HCT116 (cell line): ENCODE measurements at places on chromosomes 2 and 18. TPM values are rescaled to one million over a fixed set of nuclear protein-coding genes. Genes with fewer than 3 reads are reported as not detected.

DNA sequence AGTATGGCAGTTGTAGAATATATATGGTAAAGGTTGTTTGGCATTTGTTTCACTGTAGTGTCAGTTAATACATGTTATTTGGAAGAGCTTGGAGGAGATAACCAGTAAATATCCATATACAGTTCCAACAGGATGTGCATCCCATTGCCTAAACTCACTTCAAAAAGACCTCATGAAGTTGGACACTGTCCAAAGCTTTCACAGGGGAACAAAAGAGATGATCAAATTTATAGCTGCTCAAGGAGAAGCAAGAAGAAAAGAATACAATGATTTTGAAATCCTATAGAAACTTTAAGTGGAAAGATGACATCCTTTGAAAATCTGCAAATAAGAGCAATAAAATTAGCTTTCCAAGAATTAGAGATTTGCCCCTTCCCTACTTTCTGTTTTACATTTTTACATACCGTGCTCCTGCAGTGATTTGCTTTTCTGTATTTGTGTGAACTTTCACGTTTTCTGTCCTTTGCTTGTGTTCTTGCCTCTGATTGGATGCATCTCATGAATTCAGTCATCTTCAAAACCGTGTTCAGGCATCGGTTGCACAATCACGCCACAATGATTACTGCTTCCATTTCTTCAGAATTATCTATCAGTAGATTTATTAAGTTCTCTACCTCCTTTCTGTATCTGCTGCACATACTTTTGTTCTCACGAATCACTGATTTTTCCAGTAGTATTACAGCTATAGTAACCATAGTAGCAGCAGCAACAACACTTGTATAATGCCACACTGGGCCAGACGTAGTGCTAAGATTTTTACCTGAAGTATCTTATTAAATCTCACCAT, 83.8 kb downstream of the PARD3B start:
- no peak for DNase-seq

DNA sequence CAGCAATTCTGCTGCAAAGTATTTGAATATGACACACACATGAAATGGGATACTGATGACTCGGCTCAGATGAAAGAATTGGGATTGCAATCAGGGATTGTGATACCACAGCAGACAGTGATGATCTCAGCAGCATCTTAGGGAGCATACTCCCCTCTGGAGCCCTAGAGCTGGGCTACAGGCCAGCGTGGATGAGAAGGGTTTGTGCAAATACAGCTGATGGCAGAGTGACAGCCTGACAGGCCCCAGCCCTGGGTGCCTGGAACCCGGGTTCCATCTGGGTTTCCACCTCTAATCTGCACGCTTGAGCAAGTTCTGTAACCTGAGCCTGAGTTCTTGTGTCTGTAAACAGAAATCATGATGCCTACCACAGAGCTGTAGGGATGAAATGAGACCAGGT, 418.0 kb downstream of the LRATD1 start:
- no peak for DNase-seq

MOCOS gene
- total RNA-seq, result 12.1 TPM

- no peak for DNase-seq
Observed at GRCh38 chr18:45783097-45784075, 42.1 kb upstream of the SIGLEC15 start.

ERFE gene
- total RNA-seq, result 17.3 TPM

- no peak for DNase-seq
Observed at GRCh38 chr2:232342635-232343565, 35.7 kb upstream of the ALPP start.

BIN1 gene
- 31.8 TPM for total RNA-seq

DNA sequence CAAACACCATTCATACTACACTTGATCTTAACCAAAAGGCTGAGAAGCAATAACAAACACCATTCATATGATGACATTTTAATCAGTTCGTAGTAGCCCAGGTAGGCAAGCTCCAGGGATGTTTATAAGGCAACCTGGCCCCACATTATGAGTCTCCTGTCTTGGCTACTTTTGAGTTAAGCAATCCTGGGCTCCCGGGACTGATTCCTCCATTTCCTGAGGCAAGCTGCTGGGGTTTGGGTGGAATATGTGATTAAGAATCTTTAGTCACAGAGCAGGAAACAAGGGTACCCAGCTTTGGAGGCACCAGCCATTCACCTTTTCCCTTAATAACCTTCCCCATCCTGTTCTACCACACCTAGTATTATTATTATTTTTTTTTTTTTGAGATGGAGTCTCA, 24.5 kb upstream of the SPRED2 start:
- no peak for DNase-seq

DNA sequence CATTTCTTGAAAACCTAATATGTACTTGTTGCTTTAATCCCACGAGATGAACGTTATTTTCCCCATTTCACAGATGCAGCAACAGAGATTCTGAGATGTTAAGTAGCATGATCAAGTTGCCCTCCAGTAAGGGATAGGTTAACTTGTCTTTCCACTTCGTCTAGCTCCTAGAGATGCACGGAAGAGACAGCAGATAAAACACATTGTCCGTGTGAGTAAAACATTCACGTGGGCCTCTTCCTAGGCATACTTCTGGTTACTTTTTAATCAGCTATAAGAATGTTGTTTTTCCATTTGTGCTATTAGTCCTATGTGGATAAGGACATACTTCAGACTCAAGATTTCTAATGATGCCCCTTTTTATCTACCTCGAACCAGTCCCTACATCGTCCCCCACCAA, 1.2 kb upstream of the ARHGAP28 start:
- DNase-seq, result no peak

DNA sequence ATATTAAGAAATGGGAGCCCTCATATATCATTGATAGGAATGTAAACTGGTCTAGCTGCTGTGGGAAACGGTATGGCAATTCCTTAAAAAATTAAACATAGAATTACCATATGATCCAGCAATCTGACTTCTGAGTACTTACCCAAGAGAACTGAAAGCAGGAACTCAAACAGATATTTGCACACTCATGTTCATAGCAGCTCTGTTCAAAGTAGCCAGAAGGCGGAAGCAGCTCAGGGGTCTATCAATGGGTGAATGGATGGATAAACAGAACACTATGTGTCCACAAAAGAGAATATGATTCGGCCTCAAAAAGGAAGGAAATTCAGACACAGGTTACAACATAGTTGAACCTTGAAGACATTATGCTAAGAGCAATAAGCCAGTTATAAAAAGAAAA, 135.7 kb upstream of the NDUFV2 start:
- DNase-seq, result no peak

- DNase-seq, result no peak
Observed at GRCh38 chr2:236531996-236532395, 37.6 kb upstream of the ACKR3 start.

LOXHD1 gene
- not detected for total RNA-seq

DNA sequence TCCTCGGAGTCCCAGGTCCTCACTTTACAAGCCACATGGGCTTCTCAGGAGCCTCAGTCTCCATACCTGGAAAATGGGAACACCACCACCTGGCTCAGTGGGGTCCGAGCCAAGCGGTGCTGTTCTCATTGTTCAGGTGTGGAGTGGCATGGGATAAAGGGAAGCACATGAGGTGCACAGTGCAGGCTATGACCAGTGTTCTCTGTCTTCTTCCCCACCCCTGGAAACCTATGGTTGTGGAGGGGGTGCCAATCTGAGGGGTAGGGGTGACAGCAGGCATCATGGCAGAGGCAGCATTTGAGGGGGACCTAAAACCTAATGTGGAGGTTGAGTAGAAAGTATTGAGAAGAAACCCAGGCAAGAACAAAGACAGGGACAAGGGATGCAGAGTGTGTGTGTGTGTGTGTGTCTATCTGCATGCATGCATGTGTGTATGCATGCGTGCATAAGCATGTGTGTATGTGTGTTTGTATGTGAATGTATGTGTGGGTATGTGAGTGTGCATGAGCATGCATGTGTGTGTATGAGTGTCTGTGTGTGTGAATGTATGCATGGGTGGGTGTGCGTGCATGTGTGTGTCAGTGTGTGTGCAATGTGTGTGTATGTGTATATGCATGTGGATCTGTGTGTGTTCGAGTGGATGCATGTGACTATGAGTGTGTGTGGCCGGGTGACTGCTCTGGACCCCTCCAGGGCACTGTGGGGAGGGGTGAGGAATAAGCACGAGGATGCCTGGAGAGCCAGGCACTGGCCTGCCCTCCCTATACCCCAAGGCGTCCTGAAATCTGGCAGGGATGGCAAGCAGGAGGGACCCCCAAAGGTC, 4.0 kb downstream of the KIF1A start:
- DNase-seq, result no peak

GRCh38 chr2:218323526-218324472, 31.5 kb upstream of the TMBIM1 start:
- DNase-seq, result no peak

DNA sequence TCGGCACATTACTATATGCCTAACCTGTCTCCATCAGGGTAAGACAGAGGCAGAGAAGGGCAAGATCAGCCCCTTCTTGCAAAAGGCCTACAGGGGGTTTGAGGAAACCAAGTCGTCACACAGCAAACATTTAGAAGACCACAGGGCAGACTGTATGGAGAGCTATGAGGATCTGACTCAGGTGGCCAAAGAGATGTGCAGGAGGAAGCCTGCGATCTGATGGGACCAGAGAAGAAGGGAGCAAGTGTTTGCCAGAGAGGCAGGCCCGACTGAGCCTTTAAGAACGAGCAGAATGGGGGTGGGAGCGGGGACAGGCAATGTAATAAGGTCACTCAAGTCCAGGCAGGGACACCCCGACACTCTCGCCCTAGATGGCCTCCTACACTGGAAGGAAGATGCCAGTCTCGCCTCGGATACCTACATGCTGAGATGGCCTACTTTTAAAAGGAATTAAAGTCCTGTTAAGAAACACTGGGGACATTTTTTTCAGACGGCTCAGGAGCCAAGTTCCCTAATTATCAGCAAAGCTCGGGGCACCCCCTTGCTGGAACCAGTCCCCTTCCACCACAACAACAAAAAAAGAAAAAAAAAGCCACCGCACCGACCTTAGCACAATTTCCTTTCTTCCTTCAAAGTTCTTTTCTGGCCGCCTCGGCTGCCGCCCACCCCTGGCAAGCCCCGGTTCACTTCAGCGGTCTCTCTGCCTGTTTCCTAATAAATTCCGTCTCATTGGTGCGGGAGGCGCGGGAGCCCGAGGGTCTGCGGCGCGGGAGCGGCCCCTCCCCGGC, 1.5 kb downstream of the SFXN5 start:
- no peak for DNase-seq

DNA sequence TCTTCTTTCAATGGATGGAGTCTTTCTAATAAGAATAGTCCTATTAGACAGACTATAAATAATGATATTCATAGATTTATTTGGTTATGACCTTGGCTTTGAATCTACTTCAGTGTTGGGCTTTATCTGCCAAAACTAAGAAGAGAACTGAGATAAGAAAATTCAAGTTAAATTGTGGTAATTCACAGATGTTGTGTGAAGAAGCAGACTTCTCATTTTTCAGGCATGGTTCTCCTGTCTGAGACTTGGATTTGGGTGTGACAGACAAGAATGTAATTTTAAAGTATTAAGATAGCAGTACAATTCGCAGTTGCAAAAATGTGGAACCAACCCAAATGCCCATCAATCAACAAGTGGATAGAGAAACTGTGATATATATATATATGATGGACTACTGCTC, 124.7 kb downstream of the QPCT start:
- DNase-seq, result no peak

DSG2 gene
- total RNA-seq, result 123 TPM

DNA sequence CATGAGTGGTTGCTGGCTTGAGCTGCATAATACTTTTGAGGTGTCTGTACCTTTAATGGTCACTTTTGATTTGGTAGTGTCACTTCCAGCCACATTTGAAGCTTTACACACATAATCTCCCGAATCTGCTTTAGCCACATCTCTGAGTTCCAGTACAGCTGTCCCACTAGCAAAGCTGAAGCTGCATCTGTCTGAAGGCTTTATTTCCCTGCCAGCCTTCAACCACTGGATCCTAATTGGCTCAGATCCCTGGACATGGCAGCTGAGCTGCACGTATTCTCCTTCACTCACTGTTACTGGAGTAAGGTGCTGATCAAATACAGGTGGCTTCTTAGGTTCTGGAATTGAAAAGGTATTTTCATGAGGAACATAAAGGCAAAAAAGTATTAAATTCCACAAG, 99.7 kb downstream of the TTN start:
- DNase-seq, result no peak

- DNase-seq, result no peak
Observed at GRCh38 chr2:98729652-98730051, 1.3 kb downstream of the MGAT4A start.

GRB14 gene
- 6.3 TPM for total RNA-seq

DNA sequence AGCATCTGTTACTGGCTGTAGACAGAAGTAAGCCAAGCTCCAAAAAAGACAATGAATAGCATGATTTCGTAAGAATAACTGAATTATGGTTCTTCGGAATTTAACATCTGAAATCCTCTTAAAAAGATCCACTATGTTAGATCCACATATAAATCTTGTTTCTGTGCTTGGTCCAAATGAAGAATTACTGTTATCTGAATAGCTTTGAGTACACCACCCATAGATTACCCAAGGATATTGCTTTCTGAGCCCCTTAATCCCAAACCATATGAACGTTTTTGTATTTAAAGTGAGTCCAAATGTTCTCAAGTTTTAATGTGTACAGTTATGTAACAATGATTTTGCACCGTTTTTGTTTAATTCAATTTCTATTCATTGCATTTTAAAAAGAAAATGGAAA, 124.9 kb downstream of the DSC3 start:
- no peak for DNase-seq

GRCh38 chr2:33051586-33052360, 105.0 kb downstream of the LTBP1 start:
- no peak for DNase-seq

CCDC68 gene
- 6.6 TPM for total RNA-seq

LINC00305 gene
- not detected for total RNA-seq

HOXD13 gene
- total RNA-seq, result not detected

GRCh38 chr2:114925296-114926255, 483.1 kb downstream of the DPP10 start:
- DNase-seq, result no peak

DNA sequence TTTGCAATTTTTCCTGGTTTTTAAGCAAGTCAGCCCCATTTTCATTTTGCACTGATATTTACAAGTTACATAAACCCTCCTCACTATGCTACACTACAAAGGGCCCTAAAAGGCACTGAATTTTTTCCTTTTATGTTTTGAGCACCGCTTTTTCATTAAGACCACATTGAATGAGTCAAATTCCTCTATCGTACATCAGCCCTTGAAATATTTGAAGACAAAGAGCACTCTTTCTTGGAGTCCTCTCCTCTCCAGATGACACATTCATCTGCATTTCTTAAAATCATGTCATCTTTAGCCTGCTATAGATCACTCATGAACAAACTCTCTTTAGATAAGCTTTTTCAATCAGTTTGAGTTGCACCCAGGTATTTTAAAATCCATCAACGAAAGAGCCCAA, 306.6 kb upstream of the SOX11 start:
- no peak for DNase-seq
